T-helper 1 cell (primary cell): ENCODE measurements at places on chromosomes 12 and 14.

GRCh38 chr14:52650774-52651173 is 44.6 kb downstream of the ERO1A start:
- DNase-seq = no peak

DNA sequence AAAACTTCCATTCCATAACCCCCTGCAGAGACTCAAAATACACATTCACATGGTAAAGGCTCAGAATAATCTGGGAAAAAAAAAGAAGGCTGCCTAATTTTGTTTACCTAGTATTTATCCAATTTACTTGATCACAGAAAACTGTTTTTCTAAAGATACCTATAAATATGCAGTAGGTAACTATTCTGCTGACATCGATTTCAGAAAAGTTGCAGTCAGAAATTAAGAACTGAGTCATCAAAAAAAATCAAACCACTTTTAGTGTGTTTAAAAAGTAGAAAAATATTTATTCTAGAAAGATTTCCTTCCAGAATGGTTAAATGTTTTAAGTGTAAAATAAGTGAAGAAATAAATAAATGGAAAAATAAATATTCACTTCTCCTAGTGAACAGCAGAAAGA is 254.5 kb upstream of the CAND1 start:
- DNase-seq = no peak

DNA sequence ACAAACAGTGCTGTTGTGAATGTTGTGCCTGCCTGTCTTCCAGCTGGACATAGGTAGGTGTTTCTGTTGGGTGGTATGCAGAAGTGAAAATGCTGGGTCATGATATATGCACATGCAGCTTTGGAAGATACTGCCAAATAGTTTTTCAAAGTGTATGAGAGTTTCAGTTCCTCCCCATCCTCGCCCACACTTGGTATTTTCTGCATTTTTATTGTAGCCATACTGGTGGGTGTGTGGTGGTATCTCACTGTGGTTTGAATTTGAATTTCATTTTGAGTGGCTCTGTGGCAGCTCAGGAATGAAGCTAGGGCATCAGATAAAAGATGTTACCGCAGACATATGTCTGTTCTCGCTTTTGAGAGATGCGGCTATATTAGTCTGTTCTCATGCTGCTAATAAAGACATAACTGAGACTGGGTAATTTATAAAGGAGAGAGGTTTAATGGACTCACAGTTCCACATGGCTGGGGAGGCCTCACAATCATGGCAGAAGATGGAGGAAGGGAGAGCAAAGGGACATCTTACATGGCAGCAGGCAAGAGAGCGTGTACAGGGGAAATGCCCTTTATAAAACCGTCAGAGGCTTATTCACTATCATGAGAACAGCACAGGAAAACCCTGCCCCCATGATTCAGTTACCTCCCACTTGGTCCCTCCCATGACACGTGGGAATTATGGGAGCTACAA is 183.1 kb downstream of the CAND1 start:
- no peak for DNase-seq

- no peak for DNase-seq
Measured at GRCh38 chr12:63937378-63938316, 93.1 kb downstream of the SRGAP1 start.

DNA sequence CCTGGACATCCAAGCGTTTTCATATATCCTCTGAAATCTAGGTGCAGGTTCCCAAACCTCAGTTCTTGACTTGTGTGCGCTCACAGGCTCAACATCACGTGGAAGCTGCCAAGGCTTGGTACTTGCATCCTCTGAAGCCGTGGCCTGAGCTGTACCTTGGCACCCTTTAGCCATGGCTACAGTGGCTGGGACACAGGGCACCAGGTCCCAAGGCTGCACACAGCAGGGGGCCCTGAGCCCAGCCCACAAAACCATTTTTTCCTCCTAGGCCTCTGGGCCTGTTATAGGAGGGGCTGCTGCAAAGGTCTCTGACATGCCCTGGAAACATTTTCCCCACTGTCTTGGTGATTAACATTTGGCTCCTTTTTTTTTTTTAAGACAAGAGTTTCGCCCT is 11.6 kb upstream of the FAM177A1 start:
- DNase-seq = no peak

DNA sequence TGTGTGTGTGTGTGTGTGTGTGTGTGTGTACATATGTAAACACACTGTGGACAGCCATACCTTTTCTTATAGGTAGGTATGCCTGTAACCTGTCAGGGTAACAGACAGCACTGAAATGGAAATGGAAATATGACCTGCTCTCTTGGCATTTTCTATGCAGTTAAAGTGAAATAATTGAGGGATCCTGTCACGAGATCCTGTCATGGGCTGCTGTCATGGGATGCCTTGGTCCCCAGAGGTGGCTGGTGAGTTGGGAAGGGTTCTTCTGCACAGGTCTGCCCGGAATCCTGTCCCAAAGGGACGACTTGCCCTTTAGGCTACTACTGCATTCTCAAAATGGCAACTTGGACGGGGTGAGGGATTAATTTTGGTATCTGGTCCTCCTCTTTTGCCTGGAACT is 47.3 kb downstream of the ELK3 start:
- no peak for DNase-seq

DNA sequence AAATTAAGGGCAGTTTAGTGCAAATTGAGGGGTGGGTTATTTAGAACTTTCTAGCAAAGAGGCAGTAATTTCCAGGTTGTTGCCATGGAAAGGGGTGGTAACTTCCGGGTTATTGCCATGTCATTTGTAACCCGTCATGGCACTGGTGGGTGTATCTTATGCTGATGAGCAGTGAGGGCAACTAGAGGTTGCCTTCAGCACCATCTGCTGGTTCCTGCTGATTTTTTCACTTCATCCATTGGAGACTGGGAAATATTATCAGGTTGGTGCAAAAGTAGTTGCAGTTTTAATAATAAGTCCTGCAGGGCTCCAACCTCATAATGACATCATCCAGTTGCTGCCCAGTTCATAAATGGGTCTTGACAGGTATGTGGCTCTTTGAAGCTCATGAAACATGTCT is 24.4 kb upstream of the SERPINA4 start:
- no peak for DNase-seq

- DNase-seq = no peak
Measured at GRCh38 chr14:65604936-65605335, 192.4 kb downstream of the FUT8 start.

DNA sequence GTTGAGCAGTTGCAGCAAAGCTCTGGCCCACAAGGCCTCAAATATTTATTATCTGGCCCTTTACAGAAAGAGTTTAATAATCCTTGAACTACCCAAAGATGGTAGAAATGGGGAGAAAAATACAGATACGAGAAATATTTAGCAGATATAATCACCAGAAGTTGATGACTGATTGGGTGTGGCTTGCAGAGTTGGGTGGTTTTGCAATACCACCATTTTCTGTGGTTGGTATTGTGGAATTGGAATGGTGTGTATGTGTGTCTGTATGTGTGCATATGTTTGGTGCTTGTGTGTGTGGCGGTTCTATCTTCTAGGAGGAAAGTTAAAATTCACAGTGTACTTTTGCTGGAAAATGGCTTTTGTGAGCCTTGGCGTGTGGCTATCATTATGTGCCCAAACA is 85.4 kb upstream of the MANSC4 start:
- DNase-seq = no peak
